Lung (tissue), 17 donors: ENCODE measurements at places on chromosomes 11 and 22. TPM values are rescaled to one million over a fixed set of nuclear protein-coding genes. Genes with fewer than 3 reads are reported as not detected.
A peak's percentile ranks its signal among the peaks of the same experiment; 100 is the strongest.

DNA sequence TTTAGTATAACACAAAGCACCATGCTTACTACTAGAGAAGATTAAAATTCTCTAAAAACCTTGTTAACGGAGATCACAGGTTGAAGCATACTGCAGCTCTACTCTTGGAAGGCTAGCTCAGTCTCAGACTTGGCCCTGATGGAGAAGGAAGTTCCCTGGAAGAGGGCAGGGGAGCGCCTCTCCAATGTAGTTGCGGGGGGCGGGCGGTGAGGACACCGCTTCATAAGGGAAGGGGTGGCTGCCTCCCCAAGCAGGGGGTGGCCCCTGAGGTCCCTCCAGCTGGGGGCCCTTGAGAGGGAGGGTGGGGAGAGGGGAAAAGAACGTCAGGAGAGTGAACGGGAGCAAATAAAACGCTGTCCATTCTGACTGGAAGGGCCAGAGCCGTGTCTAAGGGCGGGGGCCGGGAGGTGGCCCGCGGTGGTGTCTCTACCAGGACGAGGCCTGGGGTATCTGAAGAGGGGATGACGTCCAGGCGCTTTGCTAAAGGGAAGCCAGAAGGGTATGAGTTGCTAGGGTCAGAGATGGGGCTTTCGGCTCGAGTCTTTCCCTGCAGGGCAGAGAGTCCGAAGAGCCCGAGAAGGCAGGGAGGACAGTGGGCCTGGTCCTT lies 553 bp upstream of the USP47 start:
- DNase-seq = peak; percentile 70

DNA sequence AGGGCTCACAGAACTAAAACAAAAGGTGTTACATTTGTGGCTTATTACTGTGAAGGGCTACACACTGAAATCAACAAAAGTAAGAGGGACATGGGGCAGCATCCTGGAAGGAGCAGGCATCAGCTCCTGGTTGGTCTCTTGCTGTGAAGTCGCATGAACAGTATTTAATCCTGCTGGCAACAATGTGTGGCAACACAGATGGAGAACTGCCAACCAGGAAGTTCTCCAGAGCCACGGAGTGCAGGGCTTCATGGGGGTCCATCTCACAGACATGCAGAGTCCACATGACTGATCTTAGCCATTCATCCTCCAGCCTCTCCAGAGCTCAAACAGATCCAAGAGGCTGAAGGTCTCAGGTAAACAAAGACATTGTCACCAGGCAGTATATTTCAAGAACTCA lies 32.8 kb upstream of the FGF3 start:
- no peak for DNase-seq

- no peak for DNase-seq
These were observed 116.9 kb upstream of the PAX6 start for GRCh38 chr11:31927982-31928381.

GRCh38 chr11:10410844-10411200 lies 44.2 kb upstream of the AMPD3 start:
- no peak for DNase-seq

- DNase-seq = no peak
These were observed 455.4 kb upstream of the CNTN5 start for GRCh38 chr11:98565311-98565710.

GRCh38 chr11:58905721-58906547 lies 33.4 kb upstream of the GLYATL1 start:
- peak; percentile 91 for DNase-seq

GRCh38 chr11:20032577-20033260 lies 127.6 kb downstream of the DBX1 start:
- no peak for DNase-seq

GRCh38 chr22:26665813-26666231 lies 8.4 kb downstream of the MIAT start:
- no peak for DNase-seq

- DNase-seq = no peak
These were observed 101.7 kb downstream of the ATM start for GRCh38 chr11:108324587-108324986.

- DNase-seq = no peak
These were observed 49.4 kb downstream of the FLRT1 start for GRCh38 chr11:64084951-64085710.

DNA sequence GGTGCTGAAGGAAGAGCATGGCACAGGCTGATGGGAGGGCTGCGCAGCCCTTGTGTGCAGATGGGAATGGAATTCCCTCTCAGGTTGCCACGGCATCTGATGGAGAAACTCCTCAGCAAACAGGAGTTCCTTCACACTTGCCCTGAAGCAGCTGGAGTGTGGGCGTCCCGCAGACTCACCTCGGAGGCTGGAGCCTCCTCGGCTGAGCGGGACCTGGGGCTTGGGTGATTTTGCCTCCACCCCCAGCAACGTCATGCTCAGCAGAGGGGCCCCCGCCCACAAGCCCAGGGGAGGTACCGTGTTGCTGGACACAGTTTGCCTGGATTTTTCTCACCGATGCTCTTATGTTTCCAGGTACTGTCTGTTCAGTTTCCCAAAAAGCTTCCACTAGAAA lies 63.4 kb downstream of the MYO7A start:
- DNase-seq = no peak

DNA sequence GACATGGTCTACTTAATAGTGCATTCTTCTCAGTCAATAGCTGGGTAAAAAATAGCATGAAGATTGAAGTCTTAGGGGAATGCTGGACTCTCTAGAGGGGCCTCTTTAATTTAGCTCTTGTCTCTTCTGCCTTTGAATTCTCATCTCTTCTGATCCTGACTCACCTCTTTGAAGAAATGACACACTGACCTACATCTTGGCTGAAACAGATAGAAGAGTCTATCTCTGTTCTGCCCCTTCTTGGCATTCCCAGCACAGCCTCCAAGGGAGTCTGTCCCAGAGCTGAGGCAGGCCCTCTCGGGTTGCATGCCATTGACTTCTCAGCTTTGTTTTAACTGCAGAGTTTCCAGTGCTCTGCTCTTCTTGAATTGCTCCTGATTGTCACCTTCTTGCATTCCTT lies 55.7 kb downstream of the PTPRJ start:
- DNase-seq = no peak

GRCh38 chr22:25484521-25485315 lies 79.8 kb upstream of the GRK3 start:
- no peak for DNase-seq

DNA sequence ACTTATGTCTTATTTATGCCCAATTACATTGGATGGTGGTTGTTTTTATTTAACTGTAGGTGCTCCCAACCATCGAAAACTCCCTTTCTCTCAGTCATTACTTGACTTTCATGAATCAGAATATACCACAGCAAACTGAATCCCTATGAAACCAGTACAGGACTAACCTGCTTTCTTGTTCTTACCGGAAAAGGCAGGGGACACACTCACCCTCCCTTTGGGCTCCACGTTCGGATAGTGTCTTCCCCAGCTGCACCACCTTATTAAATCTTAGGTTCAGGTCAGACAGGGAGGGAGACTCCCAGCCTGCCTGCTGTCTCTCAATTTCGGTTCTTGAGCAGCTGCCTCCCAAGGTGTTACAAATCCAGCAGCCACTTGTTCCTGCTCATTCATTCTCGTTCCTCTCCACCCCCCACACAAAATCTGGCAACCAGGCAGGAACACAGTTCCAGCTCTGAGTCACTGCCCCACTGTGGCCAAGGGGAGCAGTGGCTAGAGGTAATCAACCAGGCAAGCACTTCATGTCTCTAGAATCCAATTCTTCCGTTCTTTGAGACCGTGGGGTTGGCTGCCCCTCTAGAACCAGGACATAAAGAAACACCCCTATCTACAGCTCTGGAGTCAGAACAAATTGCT lies 133.0 kb downstream of the PLEKHA7 start:
- DNase-seq = peak; percentile 33

GRCh38 chr11:114738954-114739353 lies 60.6 kb downstream of the NXPE2 start:
- peak; percentile 15 for DNase-seq

DNA sequence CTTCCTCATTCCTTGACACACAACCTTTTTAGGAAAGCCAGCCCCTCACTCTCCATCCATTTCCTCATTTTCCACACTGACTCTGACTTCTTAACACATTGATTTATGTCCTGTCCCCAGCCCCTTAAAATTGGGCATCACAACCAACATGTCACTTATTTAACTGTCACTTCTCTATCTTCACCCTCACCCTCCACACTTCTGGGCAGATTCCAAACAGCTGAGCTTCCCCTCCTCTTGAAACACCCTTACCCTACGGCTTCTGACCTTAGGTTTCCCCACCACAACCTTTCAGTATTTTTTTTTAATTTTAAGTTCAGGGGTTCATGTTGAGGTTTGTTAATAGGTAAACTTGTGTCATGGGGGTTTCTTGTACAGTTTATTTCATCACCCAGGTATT lies 696.3 kb downstream of the DLG2 start:
- DNase-seq = no peak

DNA sequence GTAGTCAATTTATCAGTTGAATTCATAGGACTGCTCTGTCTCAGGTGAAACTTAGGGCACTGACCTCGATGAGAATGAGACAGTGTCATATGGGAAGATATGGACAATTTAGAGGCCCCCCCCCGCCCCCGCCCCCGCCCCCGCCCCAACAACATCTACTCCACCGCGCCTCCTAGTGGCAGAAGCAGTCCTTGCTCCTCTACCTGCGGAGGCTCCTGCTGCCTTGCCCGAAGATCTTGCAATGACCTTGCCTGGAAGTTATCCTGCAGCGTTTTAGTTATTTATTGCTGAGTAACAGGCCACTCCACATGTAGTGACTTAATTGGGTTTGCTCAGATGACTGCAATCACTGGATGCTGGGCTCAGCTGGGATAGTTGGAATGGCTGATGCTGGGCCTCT lies 15.2 kb downstream of the SERPINH1 start:
- no peak for DNase-seq

DNA sequence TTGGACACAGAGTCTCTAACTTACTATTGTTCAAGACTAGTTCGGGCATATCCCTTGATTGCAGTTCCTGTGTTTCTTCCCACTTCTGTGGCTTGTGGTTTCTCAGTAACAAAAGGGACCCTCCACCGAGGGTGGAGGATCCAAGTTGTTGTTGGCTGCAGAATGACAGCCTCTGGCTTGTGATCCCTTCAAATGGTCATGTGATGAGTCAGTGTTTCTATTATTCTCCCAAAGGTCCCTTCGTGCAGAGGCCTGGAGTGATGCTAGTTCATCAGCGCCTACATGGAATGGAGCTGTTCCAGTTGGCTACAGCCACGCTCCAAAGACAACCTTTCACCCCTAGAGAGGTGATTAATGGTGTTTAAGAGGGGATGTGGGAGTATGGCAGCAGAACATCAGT lies 2.6 kb upstream of the VWCE start:
- DNase-seq = peak; percentile 6

DNA sequence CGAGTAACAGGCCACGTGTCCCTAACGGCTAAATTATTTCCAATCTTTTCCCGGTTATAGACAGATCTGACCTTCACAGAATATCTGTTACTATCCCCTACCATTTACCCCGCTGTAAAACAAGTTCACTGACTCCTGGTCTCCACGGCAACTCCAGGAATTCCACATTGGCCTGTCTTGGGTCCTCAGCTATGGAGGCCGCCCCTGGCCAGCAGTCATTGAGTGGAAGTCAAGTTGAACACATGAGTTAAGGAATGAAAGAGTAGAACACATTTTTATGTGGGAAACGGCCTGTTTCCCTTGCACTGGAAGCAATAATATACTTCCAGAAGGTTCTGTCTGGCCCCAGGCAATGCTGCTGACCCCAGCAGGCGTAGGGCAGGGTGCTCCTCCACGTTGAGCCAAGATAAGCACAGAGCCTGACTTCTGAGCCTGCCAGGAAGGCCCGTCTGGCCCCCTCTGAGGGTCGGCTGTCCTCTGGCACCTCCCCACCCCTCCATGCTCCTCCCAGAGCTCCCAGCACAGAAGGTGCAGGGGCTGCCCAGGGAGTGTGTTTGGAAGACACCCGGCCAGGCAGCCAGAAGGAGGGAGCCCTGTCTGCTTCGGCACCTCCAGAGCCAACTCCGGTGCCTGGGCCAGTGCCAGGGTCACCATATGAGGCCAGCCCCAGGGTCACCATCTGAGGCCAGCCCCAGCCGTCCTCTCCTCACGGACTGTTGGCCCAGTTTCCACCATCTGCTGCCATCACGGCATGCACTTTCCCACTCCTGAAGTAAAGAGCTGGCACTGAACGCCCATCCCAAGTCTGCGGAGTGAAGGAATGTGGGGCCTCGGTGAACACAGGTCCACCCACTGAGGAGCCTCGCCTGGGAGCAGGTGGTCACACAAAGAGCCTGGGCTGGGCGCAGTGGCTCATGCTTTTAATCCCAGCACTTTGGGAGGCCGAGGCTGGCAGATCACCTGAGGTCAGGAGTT lies 813.2 kb downstream of the BRD1 start:
- no peak for DNase-seq

GRCh38 chr22:39117585-39118191 lies 20.6 kb downstream of the APOBEC3H start:
- DNase-seq = peak; percentile 40

DNA sequence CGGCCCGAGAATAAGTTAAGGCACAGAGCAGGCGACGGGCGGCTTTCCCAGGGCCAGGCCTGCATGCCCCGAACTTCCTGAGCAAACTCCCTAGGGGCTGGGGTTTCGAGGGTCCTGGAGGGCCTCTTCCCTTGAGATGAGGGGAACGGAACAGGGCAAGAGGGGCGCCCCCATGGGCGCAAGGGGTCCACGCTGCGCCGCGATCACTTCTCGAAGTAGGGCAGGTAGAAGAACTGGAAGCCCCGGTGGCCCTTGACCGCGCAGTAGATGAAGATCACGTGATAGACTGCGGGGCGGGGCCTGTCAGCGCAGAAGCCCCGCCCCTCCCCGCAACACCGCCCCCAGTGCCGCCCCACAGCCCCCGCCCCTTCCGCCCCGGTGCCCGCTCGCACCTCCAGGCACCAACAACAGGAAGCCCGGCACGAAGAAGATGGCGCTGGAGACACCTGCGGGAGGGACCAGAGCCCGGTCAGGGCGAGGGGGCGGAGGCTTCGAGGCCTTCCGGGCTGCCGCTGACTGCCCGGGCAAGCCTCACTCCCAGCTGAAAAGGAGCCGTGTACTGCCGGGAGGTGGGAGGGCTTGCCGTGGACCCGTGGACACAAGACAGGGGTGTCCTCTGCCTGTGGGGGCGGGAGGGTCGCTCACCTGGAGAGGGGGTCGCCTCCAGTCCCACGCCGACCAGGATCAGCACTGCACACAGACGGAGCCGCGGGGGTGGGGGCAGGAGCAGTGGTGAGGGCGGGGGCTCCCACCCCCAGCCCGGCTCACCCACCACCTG lies 4.5 kb downstream of the TMEM134 start:
- DNase-seq = peak; percentile 58

The CALCA gene
- polyA plus RNA-seq = 6.2 TPM

The FAM227A gene
- polyA plus RNA-seq = 1.1 TPM

The OR52I1 gene
- not detected for polyA plus RNA-seq

The OR2AG2 gene
- not detected for polyA plus RNA-seq

The PGA5 gene
- 0.09 TPM for polyA plus RNA-seq

The RASSF10 gene
- polyA plus RNA-seq = 1.7 TPM

The MUC5AC gene
- 1.2 TPM for polyA plus RNA-seq

The MCM5 gene
- polyA plus RNA-seq = 20.7 TPM

The LIF gene
- 26.1 TPM for polyA plus RNA-seq

The KDM4D gene
- polyA plus RNA-seq = 0.30 TPM

The DEFB108B gene
- not detected for polyA plus RNA-seq

The ARFGAP3 gene
- 25.8 TPM for polyA plus RNA-seq

The NTM gene
- 0.39 TPM for polyA plus RNA-seq

The BEST1 gene
- polyA plus RNA-seq = 6.1 TPM

The OR52E6 gene
- not detected for polyA plus RNA-seq
